Stimulated activated CD8-positive, alpha-beta memory T cell treated with anti-CD3 and anti-CD28 coated beads, Interleukin-15, amount 100 ng/mL, for 24 hours (primary cell): ENCODE measurements at places on chromosomes 4 and X.

DNA sequence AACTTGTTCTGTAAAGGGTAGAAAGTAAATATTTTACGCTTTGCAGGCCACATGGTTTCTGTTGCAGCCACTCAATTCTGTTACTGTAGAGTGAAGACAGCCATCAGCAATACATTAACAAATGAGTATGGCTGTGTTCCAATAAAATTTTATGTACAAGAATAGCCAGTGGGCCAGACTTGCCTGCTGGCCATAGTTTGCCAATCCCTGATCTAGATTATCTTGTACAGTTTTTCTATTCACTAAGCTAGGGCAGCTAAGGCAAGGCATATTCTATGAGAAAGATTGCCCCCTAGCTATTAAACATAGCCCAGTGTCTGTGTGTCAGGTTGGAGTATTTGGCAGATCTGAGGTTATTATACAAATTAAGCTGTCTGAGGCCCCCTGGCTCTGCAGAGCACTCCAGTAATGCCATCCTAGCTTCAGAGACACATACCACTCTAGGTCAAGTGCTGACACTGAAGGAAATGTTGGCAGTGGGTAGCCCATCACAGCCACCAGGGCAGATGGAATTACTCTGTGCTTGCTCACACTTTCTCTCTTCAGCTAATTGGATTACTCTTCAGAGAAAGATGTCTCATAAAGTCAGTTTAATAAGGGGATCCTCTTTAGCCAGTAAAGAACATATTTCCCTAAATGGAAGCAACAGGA is 40.7 kb downstream of the MTTP start:
- no peak for DNase-seq

DNA sequence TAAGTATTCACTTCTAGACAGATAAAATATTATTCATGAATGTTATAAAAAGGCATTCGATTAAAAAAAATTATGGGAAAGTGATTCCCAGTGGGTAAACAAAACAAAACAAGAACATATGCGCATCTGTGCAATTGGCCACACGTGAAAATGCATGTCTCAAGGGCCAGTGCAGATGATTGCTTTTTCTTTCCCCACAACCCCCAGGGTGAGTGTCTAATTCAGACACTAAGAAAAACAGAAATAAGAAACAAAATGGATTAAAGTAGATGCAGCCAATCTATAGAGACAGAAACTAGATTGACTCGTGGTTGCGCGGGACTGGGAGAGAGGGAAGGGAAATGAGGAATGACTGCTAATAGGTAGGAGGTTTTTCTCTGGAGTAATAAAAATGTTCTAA is 49.5 kb downstream of the GPM6A start:
- DNase-seq: no peak

DNA sequence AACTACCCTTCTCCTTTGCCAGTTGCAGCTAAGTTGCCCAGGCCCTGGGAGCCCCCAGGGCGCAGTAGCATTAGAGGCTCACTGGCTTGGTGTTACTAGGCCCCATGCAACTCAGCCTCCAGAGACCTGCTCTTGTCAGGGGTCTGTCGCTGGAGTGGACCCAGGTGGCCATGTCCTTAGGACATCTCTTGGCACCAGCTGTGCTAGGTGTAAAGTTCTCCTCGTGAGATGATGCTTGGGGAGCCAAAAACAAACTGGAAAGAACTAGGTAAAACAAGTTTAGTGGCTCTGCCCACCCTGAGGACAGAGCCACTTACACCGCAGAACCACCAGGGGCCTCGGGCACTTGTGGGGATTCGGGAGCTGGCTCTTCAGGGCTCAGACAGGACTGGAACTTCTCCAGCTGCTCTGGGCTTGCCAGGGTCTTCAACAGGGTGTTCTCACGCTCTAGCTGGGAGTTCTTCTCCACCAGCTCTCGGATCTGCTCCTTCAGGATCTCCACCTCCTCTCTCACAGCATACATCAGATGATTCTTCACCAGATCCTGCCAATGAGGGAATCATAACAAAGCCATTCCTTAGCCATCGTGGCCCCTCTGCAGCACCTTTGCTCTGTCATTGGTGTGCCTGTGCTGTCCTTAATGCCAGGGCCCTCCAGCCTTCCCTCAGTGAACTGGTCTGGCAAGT is 61.2 kb downstream of the TSC22D3 start:
- DNase-seq: no peak

DNA sequence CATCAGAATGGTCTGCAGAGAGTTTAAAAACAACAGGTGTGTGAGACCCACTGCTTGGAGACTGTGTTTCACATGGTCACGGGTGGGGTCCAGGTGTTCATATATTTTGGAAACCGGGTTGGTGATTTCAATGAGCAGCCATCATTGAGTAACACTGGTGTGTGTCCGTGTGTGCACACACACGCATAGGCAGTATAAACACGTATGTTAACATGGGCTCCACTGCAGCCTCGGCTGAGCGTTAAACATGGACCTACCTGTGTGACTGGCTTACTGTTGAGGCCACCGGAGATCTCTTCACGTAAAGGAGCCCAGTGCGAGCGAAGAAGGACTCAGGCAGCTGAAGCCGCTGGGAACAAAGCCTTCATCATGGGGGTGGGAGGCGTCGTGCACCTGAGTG is 56.9 kb upstream of the TLR3 start:
- DNase-seq: no peak

DNA sequence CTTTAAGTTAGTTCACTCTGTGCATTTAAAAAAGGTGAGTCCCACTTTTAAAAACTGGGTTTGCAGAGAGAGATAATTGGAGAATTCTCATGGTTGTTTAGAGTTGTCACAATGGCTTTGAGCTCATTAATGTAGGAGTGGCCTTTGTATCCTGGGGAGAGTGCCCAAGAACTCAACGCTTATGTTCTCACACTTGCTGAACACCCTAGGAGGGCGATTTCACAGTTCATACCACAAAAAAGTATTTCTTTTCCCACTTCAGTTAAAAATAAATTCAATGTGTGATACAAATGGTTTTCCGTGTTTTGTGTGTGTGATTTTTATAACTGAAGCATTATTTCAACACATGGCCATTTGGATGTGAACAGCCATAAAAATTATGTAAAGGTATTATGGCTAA is 8.4 kb downstream of the EMCN start:
- no peak for DNase-seq

GRCh38 chr4:82255657-82256056 is 118.1 kb downstream of the HNRNPD start:
- no peak for DNase-seq

DNA sequence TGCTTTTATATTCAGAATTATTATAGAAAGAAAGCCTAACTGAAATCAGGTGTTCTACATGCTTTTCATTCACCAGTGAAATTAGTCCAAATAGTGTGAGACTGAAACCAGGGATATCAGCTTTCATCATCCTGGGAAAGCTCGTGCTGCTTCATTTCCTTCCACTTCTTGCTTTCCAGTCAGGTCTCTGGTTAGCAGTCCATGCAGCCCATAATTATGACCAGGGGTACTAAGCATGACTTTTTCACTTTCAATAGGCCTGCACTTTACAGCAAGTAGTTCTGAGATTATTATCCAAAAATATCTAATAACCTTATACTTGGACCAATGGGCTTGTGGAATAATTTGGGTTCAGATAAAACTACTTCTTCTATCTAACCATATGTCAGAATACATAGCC is 673.2 kb upstream of the MAGEB2 start:
- DNase-seq: no peak

- DNase-seq: no peak
Observed at GRCh38 chrX:11427453-11428071, 134.3 kb downstream of the AMELX start.

- DNase-seq: no peak
Observed at GRCh38 chr4:76036855-76037254, 985 bp upstream of the CXCL11 start.

GRCh38 chr4:4456351-4456750 is 69.4 kb downstream of the NSG1 start:
- DNase-seq: no peak
